Panc1 (cell line): ENCODE measurements at places on chromosomes 13 and 19.

DNA sequence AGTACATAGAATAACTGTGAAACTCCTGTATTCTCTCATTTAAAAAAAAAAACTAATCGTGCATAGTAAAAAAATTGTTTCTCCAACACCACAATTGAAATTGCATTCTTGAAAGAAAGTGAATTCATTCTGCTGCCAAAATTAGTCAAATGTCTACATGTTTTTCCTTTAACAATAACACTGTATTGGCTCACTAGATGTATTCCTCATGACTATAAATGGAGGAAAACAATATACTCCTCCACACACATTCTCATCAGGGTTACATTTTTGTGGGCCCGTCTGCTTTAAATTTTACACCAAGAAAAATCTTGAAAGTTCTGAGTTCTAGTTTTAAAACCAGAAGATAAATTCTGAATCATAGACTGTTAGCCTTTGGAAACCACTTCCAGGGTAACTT lies 233.6 kb downstream of the KLF12 start:
- DNase-seq = no peak

DNA sequence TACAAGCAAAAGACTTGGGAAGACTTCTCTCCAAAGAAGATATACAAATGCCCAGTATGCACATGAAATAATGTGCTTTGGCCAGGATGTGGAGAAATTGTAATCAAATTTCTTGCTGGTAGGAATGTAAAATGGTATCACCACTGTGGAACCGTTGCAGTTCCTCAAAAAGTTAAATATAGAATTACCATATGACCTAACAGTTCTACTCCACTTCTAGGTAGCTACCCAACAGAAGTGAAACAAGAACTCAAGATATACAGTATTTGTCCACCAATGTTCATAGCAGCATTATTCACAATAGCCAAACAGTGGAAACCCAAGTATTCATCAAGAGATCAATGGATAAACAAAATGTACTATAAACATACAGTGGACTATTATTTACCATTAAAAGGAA lies 95.0 kb upstream of the KLF5 start:
- no peak for DNase-seq

- no peak for DNase-seq
Measured at GRCh38 chr19:10871711-10872545, 575 bp downstream of the CARM1 start.

DNA sequence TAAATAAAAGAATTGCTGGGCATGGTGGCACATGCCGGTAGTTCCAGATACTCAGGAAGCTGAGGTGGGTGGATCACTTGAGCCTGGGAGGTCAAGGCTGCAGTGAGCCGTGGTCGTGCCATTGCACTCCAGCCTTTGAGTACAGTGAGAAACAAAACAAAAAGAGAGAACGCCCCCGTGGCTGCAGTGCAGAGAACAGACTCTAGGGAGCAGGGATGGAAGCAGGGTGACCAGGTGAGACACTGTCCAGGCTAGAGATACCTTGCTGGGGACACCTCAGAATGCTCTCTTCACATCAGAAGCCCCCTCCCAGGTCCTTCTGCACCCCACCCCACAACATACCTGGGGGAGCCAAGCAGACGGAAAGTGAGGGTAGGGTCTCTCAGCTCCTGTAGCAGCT lies 24.8 kb downstream of the MAP4K1 start:
- no peak for DNase-seq

DNA sequence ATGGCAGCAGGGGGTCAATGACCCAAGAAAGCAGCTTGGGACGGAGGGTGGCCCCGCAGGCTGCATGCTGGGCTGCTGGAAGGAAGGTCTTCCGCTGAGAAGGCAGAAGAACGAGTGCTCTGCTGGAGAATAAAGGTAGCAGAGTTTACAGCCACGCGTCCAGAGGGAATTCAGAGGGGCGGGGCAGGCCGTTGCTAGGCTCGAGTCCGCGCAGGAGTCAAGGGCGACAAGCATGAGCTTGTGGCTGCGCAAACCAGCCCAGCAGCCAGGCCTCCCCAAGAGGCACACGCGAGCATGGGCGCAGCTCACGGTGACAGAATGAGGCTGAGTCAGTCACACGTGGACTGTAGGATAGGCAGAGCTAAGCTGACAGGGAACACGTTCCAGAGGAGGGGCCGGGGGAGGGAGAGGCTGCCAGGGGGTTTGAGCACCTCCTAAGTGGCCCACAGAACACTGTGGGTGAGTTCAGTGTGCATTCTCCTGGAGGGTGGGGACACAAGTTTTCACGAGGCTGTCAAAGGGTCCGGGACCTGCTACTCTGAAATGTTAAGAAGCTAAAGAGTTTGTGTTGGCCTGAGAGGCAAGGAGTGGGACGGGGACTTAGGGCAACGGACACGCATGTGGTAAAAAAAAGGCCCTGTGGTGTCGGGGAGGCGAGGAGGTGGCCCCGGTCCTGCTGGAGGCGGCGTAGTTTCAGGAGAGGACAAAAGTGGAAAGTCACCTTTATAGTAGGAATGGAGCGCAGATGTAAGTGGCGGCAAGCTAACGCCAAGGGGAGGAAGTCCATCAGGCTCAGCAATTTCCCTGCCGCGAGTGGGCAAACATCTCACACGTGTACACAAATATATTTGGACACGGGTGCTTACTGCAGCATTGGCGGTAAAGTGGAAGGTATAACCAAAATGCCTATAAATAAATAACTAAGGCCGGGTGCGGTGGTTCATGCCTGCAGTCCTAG lies 17.7 kb downstream of the RFX2 start:
- DNase-seq = no peak

- DNase-seq = no peak
Measured at GRCh38 chr19:339262-339887, 5.2 kb downstream of the MIER2 start.

GRCh38 chr13:48400850-48401291 lies 12.0 kb downstream of the LPAR6 start:
- DNase-seq = no peak

GRCh38 chr13:46983881-46984280 lies 87.0 kb upstream of the HTR2A start:
- no peak for DNase-seq

GRCh38 chr19:33159149-33159548 lies 27.2 kb downstream of the WDR88 start:
- no peak for DNase-seq

- no peak for DNase-seq
Measured at GRCh38 chr13:76012091-76012721, 376.1 kb downstream of the LMO7 start.

GRCh38 chr13:48838193-48838973 lies 137.3 kb upstream of the FNDC3A start:
- DNase-seq = peak; percentile 25

- DNase-seq = no peak
Measured at GRCh38 chr13:45179428-45179827, 21.4 kb downstream of the KCTD4 start.

DNA sequence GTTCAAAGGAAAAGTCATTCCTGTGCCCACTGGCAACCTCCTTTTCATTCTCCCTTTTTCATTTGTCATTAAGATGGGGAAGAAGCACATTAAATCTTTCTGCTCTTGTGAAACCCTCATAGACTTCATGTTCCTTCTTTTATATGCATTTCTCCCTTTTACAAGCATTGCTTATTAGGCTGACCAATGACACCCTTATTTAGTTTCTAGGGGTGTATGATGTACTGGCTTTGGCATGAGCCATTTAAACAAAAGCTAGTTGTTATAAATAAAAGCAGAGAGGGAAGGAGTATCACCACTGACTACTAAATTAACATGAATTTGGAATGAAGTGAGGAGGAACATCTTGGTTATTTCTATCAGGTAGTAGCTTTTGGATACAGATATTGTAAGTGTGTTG lies 68.2 kb upstream of the PCDH9 start:
- no peak for DNase-seq

GRCh38 chr13:73399347-73400216 lies 340.8 kb downstream of the KLF5 start:
- no peak for DNase-seq

- peak; percentile 30 for DNase-seq
Measured at GRCh38 chr19:3146677-3147100, 10.9 kb downstream of the GNA15 start.

DNA sequence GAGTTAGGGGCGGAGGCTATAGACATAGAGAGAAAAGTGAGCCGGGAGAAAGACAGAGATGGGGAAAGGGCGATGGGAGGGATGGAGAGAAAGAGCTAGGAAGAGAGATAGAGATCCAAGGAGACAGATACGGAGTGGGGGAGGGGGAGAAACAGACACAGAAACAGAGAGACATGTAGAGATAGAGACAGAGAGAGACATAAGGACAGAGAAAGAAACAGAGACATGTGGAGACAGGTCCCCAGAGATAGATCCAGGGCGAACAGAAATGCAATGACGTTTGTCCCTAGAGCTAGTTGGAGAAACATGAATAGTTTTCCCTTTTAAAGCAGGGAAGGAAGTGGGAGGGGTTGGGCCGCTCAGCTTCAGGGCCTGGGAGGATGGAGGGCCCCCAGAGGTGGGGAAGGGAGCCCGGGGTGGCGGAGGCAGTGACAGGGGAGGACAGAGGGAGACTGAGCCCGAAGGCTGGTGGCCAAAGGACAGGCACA lies 4.6 kb downstream of the PPP1R14A start:
- DNase-seq = no peak

DNA sequence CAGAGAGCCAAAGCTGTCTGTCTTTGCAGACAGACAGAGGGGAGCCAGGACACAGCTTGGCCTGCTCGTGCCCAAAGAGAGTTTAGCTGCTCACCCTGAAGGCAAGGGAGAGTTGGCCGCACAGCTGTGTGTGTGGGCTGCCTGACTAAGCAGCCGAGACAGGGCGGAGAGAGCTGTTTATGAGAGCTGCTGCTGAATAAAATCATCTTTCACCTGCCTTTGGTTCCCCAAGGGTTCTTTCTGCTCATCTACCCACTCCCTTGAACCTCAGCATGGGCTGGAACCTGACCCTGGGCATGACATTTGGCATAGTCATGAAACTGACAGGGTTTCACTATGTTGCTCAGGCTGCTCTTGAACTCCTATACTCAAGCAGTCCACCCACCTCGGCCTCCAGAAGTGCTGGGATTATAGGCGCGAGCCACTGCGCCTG lies 98.2 kb downstream of the RBM26 start:
- no peak for DNase-seq

DNA sequence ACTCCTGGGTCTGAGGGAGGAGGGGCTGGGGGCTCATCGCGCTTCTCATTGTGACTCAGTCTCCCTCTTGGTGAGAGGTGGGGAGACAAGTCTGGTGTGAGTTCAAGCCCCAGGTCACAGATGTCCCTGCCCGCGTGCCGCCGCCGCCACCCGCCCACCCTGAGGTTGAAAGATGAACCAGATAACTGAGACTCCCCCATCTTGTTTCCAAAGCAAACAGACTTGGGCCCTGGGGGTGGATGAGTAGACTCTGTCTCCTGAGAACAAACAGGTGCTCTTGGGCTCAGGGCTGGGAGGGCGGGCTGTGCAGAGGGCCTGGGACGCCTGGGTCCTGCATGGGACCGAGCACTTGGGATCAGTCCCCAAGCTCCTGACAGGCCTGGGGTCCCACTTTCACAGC lies 567 bp downstream of the SBK2 start:
- no peak for DNase-seq

DNA sequence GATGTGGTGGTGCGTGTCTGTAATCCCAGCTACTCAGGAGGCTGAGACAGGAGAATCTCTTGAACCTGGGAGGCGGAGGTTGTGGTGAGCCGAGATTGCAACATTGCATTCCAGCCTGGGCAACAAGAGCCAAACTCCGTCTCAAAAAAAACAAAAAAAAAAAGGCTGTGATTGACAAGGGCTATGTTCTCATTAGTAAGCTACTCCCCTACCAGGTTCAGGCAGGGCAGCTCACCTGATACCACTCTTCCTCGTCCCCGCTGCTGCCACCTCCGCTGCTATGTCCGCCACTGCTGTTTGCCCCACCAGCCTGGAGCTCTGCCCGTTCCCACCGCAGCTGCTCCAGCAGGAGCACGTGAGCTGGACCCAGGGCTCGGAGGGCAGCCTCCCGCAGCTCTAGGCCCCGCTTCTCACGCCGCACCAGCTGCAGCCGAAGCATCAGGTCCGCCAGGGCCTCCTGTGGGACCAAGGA lies 9.4 kb downstream of the USHBP1 start:
- DNase-seq = no peak

- DNase-seq = no peak
Measured at GRCh38 chr19:19109601-19110000, 28.7 kb downstream of the TMEM161A start.

DNA sequence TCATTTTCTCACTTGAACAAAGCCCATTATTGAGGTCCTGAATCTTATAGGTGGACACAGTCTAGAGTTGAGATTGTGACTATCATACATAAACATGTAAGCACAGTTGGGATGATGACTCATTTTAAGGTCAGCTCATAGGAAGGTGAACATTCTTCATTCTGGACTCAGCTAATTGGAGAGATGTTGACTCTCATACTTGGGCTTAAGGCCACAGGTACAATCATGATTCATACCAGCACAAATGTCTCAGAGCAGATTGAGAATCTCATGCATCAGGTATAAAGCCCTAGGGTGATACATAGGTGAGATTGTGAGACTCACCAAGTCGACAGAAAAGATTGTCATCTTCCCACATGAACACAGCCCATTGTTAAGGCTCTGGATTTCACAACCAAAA lies 62.3 kb upstream of the ZNF724 start:
- no peak for DNase-seq

GRCh38 chr13:44989941-44990340 lies 603 bp downstream of the GPALPP1 start:
- DNase-seq = no peak

DNA sequence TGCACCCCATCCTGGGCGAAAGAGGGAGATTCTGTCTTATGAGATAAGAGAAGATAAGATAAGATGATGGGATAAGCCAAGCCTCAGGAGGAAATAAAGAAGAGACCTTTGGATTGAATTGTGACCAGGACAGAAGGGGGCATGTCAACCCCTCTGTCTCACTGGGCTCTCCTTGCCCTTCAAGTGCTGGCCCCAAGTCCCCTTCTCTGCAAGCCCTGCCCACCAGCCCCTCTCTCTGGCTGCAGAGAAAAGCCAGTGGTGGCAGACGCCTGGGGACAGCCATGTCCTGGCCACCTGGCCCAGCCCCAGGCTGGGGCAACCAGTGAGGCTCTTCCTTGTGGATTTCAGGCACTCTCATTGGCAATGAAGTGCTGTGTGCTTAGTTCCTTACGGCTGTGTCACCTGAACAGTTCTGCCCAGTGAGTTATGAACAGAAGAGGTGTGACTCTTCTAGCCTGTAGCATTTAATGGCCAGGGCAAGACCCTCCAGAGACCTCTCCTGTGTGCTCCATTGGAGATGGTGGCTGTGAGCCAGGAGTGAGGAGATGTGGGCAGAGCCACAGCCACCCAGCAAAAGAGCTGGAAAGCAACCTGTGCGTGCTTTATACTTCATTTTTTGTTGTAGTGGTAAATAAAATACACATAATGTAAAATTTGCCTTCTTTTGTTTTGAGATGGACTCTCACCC lies 6.1 kb upstream of the BTBD2 start:
- no peak for DNase-seq

GRCh38 chr13:32048816-32049215 lies 17.2 kb downstream of the FRY start:
- no peak for DNase-seq
